ENCODE measurements at places on chromosomes 3 and 15. TPM values are rescaled to one million over a fixed set of nuclear protein-coding genes. Genes with fewer than 3 reads are reported as not detected.

- no peak for DNase-seq
These were observed 262.8 kb downstream of the RORA start for GRCh38 chr15:60966316-60966715.

DNA sequence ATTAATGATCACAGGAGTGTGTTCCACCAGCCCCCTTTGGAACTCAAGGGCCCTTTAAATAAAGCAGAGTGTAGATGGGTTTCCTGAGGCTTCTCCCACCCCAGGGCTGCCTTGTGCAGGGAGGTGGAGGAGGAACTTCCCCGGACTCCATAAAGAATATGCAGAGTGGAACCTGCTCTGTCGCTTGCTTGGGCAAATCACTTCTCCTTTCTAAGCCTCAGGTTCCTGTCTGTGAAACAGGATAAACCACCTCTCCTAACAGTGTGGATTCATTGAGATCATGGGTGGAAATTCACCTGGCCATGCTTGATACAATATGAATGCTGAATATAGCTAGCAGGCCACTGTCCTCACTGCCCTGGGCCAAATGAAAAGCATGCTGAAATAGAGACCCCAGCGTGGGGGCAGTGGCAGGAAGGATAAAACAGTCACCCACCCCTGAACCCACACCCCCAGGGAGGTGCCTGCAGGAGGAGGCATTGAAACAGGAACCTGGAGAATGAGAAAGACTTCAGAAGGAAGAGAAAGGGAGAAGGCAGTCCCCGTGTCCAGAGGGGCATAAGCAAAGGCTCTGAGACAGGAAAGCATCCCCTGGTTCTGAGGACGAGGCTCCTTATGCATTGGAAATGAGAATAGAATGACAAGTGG, 41.1 kb upstream of the CHRNB4 start:
- no peak for DNase-seq

GRCh38 chr3:192481638-192482037, 245.7 kb downstream of the FGF12 start:
- DNase-seq: no peak

DNA sequence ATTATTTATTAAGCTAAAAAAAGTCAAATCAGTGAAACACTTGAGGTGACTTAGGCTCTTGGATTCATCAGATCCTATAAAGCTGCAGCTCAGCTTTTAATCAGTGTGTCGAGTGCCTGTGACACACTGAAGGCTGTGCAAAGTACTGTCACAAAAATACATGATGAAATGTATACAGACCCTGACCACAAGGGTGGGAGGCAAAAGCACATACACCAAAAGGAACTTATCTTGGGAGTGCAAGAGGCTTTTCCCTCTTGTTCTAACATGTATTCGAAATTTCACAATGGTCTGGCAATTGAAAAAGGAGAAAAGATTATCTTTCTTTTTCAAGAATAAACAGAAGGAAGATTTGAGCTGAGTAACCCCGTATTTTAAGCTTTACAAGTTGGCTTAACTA, 35.9 kb downstream of the VGLL4 start:
- DNase-seq: no peak

GRCh38 chr3:102826636-102827035, 391.8 kb downstream of the ZPLD1 start:
- peak; percentile 61 for DNase-seq

The FHIT gene
- polyA plus RNA-seq: 17.8 TPM

The LRRC58 gene
- polyA plus RNA-seq: 29.5 TPM

- DNase-seq: no peak
These were observed 199.9 kb downstream of the VGLL3 start for GRCh38 chr3:86790884-86791549.

All from right lung (tissue), 10 donors.